Activated T-cell treated with anti-CD3 and anti-CD28 coated beads for 1 hour (primary cell): ENCODE measurements at places on chromosomes 12 and 14.

DNA sequence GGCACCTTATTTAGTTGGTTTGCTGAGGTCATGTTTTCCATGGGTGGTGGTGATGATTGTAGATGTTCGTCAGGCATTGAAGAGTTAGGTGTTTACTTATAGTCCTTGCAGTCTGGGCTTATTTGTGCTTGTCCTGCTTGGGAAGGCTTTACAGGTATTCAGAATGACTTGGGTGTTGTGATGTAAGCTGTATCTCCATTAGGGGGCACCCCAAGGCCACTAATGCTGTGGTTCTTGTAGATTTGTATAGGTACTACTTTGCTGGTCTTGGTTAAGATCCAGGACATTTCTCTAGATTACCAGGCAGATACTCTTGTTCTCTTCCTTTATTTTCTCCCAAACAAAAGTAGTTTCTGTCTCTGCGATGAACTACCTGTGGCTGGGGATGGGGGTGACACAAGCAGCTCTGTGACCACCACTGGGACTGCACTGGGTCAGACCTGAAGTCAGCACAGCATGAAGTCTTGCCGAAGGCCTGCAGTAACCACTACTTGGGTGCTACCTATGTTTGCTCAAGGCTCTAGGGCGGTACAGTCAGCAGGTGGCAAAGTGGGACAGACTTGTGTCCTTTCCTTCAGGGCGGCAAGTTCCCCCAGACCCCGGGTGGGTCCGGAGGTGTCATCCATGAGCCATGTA, 35.8 kb upstream of the FBXO33 start:
- DNase-seq = no peak

DNA sequence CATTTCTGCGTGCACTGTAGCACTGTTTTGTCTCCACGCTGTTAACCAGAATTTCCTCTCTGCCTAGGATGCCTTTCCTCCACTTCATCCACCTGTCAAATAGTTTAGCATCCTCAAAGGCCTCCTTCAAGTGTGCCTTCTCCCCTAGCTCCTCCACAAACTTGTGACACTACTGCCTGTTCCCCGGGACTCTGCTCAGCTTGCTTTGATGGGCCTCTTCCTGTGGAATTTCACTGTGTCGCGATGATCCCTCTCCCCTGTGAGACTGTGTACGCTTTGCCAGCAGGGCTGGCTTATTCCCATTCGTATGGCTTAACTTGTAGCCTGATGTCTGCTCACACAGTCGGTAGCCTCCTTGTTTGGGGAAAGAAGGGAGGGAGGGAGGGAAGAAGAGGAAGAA, 426.8 kb downstream of the VRK1 start:
- DNase-seq = no peak

DNA sequence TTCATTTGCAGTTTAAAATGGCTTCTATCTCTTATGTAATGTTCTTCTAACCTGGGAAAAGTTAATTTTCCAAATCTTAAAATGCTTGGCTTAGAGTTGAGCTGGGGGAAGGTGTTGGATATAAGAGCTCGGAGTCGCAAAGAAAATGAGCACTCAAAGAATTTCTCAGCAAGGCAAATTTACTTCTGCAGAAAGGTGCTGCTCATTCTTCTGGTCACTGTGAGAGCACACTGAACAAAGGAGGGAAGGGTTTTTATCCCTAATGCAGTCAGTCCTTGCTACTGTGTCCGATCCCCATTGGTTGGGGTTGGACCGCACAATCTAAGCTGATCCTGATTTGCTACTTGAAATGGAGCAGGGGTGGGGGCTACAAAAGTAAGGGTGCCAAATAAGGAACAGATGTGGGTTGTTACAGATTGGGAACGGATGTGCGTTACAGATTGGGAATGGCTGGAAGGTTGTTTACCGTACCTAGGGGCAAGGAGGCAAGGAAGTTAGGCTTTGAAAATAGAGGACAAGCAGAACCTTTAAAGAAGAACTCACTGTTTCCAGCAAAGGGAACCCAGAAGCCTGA, 19.4 kb downstream of the TXNRD1 start:
- no peak for DNase-seq

- DNase-seq = no peak
Measured at GRCh38 chr14:71698673-71699072, 233.6 kb upstream of the RGS6 start.

DNA sequence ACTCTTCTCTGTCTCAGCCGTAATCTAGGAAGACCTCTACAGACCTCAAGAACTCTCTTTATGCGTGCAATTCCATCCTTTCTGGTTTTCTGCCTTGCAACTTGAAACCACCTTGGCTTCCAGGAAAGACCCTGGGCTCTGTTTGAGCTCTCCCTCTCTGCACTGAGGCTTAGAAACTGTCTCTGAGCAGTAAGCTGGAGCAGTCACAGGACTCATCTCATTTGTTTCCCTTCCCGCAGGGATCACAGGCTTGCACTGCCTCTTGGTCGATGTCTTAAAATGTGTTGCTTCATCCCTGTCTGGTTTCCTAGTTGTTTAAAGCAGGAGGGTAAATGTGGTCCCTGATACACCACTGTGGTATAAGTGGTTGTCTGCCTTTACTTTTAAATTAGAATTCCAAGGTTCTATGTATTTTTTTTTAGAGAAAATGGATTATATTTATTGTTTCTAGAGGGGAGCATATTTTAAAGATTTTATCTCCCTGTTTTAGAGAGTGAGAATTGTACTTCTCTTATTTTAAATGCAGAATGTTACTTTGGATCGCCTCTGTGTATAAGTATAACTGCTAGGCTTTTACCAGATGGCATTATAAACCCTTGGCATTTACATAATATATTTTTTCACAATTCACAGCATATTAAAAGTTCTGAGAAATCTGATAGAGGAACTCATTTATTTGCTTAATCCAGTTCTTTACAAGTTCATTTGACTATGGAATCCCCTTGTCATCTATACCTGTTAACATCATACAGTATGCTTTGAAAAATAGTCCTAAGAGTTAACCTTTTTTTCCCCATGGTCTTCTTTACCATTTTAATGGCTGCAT, 26.4 kb downstream of the EID3 start:
- DNase-seq = no peak

DNA sequence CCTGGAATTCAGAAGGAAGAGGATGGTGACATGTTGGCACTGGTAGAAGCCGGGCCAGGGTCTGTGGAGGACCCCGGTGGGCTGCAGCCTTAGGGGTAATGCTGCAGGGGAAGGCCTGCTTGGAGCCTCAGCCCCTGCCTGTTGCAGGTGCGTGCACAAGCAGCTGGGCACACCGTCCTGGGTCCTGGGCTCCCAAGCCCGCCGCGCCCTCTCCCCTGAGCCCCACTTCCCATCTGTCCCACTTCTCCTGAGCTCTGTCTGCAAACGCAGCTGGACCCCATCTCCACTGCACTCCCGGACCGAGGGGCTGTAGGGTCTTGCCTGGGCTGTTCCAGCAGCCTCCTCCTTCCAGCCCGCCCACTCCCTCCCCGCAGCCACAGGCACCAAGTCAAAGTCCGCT, 116.8 kb downstream of the GLT1D1 start:
- no peak for DNase-seq

DNA sequence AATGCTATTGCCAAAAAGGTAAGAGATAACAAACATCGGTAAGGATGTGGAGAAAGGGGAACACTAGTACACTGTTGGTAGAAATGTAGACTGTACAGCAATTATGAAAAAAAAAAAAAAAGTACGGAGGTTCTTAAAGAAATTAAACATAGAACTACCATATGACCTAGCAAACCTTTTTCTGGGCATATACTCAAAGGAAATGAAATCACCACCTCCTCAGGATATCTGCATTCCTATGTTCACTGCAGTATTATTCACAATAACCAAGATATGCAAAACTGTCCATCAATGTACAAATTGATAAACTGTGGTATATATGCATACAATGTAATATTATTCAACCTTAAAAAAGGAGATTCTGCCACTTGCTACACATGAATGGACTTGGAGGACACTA, 60.7 kb downstream of the INSM2 start:
- no peak for DNase-seq

GRCh38 chr14:35332517-35333263, 40.5 kb downstream of the PSMA6 start:
- DNase-seq = no peak

DNA sequence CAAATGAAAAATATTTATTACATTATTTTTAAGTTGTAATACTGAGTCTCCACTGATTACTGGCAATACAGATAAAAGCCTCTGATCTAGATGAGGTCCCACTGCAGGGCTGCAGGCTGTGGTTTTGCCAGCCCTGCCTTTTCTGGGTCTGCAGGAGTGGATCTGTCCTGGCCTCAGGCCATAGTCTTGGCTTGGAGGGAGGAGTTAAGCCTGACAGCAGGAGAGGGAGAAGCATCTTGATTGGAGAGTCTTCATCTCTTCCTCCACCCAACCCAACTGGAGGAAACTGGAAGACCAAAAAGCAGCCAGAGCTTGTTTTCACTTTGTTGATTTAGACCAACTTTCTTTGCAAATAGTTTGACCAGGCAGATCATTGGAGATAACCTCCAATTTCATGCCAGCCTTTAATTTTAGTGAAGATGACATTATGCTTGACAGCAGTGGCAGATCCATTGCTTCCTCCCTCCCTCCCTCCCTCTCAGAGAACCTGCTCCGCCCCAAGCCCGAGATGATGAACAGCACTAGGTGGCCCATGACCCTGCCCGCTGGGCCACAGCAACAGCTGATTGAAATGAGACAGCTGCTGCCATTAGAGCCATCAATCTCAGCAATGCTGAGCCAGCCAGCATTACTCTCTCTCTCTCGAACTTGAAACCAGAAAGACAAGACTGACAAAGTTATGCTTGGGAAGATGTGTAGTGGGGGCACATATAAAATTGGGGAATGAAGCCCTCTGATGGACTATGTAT, 222.4 kb downstream of the GLT1D1 start:
- DNase-seq = no peak

DNA sequence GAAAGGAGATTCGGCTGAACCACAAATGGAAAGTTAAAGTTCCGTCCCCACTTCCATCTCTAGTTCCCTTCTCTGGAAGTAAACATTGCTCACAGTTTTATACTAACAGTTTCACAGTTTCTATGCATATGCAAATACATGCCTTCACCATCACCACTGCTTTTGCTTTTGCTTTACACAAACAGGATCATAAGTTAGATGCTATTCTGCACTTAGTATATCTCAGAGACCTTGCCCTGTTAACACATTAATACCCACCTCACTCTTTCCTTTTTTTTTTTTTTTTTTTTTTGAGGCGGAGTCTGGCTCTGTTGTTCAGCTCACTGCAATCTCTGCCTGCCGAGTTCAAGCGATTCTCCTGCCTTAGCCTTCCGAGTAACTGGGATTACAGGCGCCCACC, 890 bp downstream of the TEP1 start:
- no peak for DNase-seq

DNA sequence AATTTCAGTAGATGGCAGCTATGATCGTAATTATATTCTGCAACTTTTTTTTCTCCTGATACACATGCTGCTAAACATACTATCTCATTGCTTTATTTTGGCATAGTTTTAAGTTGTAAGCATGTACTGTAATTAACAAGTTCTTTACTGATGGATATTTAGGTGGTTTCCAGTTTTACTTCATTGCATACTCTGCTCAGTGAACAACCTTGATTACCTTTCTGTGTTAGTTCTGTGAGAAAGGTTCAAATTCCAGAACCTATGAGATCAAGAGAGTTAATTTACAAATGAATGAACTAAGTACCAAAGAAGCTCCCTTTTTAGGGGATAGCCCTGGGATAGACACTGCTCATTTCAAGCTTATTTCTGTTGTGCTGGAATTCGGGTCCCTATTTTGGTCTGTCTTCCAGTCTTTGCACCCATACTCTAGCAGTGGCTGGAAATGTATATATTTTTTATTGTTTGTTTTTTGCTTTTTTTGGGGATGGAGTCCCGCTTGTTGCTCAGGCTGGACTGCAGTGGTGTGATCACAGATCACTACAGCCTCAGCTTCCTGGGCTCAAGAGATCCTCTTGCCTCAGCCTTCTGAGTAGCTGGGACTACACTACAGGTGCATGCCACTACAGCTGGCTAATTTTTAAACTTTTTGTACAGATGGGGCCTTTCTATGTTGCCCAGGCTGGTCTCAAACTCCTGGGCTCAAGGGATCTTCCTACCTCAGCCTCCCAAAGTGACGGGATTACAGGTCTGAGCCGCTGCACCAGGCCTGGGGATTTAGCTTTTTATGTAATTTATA, 10.6 kb downstream of the PAPOLA start:
- DNase-seq = no peak

- no peak for DNase-seq
Measured at GRCh38 chr14:85042301-85042700, 487.6 kb upstream of the FLRT2 start.

- DNase-seq = no peak
Measured at GRCh38 chr12:26149968-26150500, 25.2 kb upstream of the BHLHE41 start.

GRCh38 chr12:49358483-49359141, 8.7 kb upstream of the SPATS2 start:
- no peak for DNase-seq

DNA sequence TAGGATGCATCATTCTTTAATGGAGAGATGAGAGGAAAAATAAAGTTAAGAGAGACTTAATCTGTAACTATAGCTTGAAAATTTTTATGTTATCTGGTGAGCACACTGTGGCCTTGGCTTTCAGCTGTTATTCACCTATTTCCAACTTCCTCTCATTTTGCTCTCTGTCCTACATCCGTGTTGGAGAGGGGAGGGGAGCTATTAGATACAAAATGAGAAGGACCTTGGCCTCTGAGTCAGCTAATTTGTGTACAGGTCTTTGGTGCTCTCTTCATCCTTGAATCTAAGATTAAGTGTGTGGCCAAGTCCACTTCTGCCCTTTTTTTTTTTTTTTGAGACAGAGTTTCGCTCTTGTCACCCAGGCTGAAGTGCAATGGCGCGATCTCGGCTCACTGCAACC, 887 bp upstream of the APOBEC1 start:
- no peak for DNase-seq

- no peak for DNase-seq
Measured at GRCh38 chr14:51491036-51491545, 160.6 kb upstream of the FRMD6 start.

GRCh38 chr14:70884595-70885342, 22.5 kb upstream of the PCNX1 start:
- no peak for DNase-seq

- DNase-seq = no peak
Measured at GRCh38 chr12:16349131-16349460, 1.7 kb downstream of the MGST1 start.

GRCh38 chr14:41457393-41457792, 149.3 kb upstream of the LRFN5 start:
- DNase-seq = no peak
